ENCODE measurements at places on chromosomes 1 and 21. TPM values are rescaled to one million over a fixed set of nuclear protein-coding genes. Genes with fewer than 3 reads are reported as not detected.
A peak's percentile ranks its signal among the peaks of the same experiment; 100 is the strongest.

DNA sequence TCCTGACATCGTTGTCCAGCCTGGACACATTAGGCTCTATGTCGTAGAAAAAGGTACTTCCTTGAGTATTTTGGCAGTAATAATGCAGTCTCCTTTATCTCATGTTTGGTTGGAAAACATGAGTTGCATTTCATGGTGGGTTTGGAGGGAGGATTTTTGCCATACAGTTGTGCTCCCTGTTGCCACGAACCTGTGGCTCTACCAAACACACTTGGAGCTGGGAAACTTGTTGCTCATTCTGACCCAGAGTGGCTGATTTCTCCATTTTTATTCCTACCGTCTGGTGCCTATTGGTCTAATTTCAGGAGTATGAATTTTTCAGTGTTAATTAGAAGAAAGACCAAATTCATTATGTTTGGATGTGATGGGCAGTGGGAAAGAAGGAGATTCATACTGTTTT is 50.7 kb downstream of the MPZL1 start:
- no peak for DNase-seq

GRCh38 chr21:36923270-36923669 is 43.2 kb downstream of the HLCS start:
- DNase-seq = no peak

DNA sequence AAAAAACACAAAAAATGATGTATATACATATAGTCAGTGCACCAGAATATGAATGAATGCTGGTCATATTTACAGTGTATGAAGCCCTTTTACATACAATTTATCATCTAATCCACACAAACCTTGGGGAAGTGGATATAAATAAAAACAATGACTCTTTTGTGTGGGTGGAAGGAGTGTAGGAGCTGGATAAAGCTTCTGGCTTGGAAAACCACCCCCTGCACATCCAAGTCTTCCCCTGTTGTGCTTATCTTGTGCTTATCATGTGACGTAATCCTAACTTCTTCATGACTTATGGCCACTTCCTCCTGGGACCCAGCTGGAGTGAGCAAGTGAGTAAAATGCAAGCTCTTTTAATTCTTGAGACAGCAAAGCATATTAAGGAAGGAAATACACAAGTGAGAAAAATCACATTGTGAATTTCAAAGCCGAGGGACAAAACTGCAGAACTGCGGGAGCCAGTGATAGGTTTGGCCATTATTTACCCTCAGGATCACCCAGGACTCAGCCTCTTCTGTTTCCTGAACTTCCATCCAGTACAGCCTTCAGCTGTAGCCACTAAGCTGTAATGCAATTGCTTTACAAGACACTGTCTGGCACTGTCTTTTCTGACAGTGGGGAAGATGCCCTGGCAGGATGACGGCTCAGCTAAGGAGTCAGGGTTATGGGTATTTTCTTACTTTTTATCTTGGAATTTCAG is 104.0 kb upstream of the PPM1J start:
- DNase-seq = peak; percentile 39

- no peak for DNase-seq
Observed at GRCh38 chr1:7703321-7704213, 67.5 kb upstream of the VAMP3 start.

GRCh38 chr21:31397939-31398338 is 53.9 kb upstream of the TIAM1 start:
- no peak for DNase-seq

- DNase-seq = no peak
Observed at GRCh38 chr1:29390491-29391361, 154.4 kb downstream of the PTPRU start.

DNA sequence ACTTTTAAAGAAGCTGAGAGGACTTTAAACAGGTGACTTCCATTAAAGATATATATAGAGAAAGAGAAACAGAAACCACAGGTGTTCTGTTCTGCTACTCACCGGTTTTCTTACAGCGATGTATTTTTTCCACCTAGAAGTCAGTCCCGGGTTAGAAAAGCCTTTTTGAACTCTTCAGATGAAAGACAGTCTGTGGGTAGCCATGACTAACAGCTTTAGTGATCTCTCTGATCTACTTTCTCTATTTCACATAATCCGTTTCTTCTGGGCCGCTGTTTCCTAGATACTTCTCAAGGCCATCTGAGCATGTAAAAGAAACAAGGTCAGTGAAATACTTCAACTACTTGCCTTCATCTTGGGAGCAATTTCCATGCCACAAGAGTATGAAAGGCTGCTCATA is 25.1 kb downstream of the WDR64 start:
- DNase-seq = no peak

DNA sequence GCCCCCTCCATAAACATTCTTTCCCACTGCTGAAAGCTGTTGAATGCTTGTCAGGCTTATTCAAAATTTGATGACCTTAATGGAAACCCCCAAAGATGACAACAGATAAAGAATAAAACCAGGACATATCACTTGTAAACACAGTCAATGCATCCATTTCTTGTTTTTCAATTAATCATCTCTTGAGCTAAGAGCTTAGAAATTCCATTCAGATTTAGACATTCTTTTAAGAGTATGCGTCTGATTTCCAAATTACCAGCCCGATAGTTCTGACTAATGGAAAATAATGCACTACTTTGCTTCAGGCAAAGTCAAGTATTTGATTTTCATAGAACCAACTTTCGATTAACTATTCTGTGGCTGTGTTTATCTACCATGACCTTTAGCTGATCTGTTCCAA is 100.6 kb upstream of the RUNX1 start:
- DNase-seq = no peak

GRCh38 chr21:27268290-27268689 is 301.4 kb upstream of the ADAMTS5 start:
- no peak for DNase-seq

GRCh38 chr1:185804206-185804605 is 70.0 kb downstream of the HMCN1 start:
- DNase-seq = no peak

- peak; percentile 52 for DNase-seq
Observed at GRCh38 chr1:22753481-22753971, 42.9 kb downstream of the EPHB2 start.

DNA sequence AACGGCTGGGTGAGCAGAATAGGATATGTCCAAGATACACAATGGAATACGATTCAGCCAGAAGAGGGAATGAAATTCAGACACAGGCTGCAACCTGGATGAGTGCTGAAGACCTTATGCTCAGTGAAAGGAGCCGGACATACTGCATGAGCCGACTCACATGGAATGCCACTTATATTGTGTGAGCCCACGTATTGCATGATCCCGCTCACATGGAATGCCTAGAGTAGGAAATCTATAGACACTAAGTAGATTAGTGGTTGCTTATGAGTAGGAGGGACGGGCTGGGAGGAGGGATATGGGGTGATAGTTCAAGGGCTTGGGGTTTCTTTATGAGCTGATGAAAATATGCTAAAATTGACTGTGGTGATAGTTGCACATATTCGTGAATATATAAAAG is 26.8 kb downstream of the TMPRSS2 start:
- peak; percentile 23 for DNase-seq

GRCh38 chr1:43625063-43625780 is 24.7 kb upstream of the KDM4A start:
- DNase-seq = no peak

DNA sequence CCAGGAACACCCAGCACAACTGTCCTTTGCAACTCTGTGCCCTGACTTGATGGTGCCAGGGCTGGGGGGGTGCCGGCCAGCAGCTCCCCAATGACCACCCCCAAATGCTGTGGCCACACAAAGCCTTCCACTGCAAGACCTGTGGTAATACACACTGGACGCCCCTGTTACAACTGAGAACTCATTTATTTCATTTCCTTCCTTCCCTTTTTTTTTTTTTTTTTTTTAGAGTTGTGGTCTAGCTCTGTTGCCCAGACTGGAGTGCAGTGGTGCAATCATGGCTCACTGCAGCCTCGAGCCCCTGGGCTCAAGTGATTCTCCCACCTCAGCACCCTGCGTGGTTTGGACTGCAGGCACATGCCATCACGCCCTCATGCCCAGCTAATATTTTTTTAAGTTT is 25.2 kb downstream of the TP73 start:
- DNase-seq = no peak

GRCh38 chr1:167716000-167716271 is 5.8 kb upstream of the MPZL1 start:
- no peak for DNase-seq

Gene FLG2
- not detected for polyA plus RNA-seq

Gene RHD
- not detected for polyA plus RNA-seq

Gene OPN3
- polyA plus RNA-seq = 70.1 TPM

Gene CD1B
- polyA plus RNA-seq = not detected

Gene SEMA6C
- 1.3 TPM for polyA plus RNA-seq

Gene FMO4
- polyA plus RNA-seq = 1.2 TPM

Gene SPATA21
- not detected for polyA plus RNA-seq
